ENCODE measurements at places on chromosomes 3 and 15.

DNA sequence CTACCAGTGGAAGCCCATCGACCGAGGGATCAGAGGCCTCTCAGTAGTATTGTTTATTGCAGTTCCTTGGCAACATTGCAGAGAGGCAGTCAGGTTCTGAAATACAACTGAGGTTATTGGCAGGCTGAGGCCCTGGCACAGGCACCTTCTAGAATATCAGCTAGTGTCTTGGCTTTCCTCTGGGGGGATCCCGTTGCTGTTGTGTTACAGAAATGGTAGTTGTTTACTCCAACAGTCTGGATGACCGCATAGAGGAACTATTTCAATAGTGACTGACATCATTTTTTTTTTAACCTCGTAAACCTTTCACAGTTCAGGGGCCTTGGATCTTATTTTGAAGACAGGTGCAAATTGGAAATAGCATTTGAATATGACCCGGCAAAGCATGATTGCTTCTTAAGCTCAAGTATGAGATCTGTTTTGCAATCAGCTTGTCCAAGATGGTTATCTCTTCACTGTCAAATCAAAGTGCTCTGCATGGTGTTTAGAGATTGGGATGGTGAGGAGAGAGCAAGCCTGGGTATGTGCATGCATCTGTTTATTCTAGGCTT lies 63.9 kb downstream of the PGPEP1L start:
- DNase-seq = no peak

DNA sequence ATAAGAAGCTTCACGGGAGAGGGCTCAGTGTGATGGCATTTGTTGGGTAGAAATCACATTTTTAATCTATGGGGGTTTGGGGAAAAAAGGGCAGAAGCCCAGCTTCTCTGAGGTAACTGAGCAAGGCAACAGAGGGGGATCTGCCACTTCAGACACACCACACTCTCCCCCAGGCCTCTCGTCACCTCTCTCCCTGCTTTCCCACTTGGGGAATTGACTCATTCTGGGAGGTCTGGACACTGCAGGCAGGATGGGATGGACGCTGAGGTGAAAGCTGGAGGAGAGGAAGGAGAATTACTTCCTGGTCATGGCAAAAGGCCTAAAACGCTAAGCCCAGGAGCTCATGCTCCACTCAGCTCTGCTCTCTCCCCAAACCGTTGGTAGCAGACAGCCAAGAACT lies 33.2 kb downstream of the MYO5C start:
- no peak for DNase-seq

DNA sequence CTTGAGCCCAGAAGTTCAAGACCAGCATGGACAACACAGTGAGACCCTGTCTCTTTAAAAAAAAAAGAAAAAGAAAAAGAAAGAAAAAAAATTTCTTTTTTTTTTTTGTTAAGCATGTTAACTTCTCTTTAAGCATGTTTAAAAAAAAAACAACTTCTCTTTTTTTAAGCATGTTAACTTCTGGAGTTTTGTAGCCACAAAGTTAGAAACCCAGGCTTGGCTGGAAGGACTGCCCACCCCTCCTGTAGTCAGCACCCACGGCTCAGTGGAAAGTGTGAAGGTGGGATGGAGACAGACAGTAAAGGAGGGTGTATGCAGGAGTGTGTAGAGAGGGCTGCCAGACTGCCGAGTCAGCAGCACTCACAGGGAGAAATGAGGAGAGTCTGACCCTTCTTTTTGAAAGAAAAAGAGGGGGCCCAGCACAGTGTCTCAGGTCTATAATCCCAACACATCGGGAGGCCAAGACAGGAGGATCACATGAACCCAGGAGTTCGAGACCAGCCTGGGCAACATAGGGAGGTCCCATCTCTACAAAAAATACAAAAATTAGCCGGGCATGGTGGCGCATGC lies 33.2 kb downstream of the GOLGA8S start:
- DNase-seq = no peak

DNA sequence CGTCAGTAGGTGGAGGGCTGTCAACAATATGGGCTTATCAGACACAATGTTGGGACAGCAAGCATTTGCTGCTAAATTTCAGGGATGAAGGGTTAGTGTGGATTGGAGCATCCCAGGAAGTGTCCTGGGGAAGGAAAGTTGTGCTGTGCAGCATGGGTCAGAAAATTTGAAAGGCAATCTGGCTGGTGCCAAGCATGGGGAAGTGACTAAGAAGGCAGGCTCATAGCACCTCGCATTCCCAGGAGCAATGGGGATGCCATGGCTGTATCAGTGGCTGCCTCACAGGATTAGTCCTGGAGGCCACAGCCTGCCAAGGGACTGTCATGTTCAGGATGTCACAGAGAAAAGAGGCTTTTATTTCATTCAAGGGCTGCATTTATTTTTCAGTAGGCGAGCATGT lies 322.4 kb upstream of the TRIM42 start:
- no peak for DNase-seq

DNA sequence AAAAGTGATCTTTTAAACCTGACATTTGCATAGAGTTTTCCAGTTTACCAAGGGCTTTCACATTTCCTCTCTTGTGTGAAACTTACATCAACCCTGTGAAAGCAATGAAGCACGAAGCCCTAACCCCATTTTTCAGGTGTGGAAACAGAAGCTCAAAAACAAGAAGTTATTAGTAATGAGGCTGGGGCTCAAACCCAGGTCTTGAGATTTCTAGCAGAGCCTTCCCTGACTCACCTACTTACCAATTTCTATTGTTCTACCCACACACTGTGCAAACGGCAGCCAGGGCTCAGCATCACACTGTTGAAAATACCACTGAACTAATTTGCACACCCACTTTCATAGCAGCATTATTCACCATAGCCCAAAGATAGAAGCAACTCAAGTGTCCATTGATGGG lies 117.8 kb upstream of the IGF1R start:
- no peak for DNase-seq

- DNase-seq = no peak
These were observed 140.9 kb upstream of the ROPN1 start for GRCh38 chr3:124132813-124133212.

DNA sequence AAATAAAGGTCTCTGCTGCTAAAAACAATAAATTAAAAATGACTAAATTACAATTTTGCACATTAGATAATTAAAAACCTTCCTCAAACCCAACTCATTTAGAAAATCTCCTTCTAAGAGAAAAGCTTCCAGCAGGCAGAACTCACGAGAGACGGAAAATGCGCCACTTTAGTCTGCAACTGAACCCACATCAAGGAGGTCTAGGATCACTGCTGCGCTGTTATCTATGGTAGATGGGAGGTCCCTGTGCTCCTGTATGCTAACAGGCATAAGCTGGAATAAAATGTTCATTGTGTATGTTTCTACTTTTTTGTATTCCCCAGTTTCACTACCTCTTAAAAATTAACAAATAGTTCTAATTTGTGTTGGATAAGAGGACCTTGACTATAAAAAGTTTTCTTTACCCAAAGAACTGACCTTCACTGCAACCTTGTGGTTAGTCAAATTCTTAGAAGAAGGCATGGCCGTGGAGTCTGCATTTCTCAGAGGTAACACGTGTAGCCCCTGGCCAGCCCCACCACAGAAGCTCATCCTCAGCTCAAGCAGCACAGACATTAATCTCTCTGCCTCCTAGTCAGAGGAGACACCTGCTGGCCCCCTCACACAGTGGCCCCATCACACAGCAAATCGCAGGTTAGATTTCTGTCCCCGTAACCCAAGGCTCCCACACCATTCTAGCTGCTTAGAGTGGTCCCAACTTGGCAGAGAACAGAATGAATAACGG lies 22.3 kb downstream of the STIMATE start:
- no peak for DNase-seq

DNA sequence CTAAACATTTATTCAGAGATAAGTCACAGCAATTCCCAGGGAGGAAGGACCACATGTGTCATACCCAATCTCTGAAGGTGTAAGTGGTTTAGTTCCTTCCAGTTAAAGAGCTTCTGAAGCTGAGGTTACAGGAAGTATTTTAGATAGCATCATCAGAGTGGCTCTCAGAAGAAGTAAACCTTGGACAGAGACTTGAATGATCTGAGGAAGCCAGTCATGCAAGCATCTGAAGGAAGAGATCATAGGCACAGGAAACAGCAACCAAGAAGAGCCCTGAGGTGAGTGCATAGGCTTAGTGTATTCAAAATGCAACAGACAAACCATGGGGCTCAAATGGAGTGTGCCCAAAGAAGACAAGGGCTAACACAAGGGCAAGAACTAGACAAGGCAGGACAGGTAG lies 210.3 kb downstream of the ULK4 start:
- DNase-seq = no peak

DNA sequence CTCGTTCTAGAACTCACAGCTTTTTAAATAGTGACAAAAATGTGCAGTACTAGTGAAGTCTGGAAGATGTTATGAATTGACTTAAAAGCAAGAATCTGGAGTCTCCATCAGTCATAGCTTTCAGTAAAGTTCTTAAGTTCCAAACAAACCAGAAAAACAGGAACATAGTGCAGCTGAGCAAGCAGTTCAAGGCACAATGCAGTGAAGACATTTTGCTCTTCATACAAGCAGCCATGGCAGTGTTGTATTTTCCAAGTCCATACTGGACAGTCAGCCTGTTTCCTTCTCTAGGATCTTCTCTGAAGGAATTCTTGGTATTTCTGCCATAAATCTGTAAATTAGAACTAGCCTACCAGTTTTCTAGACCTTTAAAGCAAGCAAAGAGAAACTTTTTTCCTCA lies 90.5 kb downstream of the LRRC28 start:
- no peak for DNase-seq

DNA sequence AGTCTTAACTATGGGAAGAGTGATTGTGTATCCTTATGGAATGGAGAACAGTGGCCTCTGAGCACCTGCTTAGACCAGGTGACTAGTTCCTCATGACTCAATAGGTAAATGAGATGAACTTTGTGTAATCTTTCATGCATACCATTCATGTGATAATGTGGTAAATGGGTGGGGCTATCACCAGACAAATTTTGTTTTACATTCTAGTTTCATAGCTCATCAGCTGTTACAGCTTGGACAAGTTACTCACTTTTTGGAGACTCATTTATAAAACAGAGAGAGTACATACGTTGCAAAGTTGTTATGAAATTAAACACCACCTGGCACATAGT lies 103.7 kb upstream of the TGFBR2 start:
- DNase-seq = no peak

- DNase-seq = no peak
These were observed 41.7 kb upstream of the B3GNT5 start for GRCh38 chr3:183211352-183211751.

- DNase-seq = no peak
These were observed 192.8 kb upstream of the ROBO1 start for GRCh38 chr3:79960594-79960993.

DNA sequence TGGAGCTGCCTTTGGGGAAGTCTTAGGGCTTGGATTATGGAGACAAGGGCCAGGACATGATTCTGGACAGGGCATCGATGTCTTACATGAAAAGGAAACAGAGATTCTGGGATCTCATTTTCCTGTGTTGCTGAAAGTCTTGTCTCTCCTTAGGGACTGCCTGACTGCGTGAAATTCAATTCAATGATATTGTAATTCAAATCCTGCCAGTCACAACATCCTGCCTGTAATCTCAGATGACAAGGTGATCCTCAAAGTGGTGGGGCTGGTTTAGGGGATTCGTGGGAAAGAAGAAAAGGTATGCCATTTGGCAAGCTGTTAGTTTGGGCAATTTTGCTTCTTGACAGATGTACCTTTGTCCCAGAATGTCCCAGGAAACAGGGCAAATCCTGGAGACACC lies 129.1 kb downstream of the KBTBD8 start:
- no peak for DNase-seq

DNA sequence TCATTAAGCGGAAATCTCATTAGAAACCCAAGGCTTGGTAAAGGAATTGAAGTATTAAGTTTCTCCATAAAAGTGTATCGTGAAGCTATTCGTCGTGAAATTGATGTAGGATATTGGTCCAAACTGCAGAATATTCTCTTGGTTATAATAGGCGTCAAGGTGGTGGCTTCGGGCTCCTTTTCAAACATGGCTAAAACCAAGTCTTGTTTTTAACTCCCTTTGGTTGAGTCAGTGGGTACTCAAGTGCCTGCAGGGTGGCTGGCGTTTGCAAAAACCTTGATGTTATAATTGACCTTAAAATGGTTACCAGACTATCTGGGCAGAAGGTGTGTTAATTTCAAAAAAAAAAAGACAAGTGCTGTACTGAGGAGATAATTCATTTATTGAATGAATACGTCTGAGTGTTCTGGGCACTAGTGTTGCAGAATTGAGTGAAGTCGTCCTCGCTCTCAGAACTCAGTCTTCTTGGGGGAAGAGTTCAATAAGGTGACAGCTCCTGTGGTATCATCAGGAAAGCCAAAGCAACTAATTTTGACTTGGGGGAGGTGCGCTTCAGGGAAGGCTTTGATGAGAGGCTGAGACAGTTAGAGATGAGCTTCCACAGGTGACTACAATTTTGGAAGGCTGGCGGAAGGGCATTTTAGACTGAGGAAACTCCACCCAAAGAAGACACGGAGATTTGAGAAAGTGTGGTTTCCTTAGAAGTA lies 1.5 kb downstream of the UBE2Q2 start:
- no peak for DNase-seq

GRCh38 chr15:90396321-90396720 lies 8.3 kb downstream of the IQGAP1 start:
- DNase-seq = no peak

DNA sequence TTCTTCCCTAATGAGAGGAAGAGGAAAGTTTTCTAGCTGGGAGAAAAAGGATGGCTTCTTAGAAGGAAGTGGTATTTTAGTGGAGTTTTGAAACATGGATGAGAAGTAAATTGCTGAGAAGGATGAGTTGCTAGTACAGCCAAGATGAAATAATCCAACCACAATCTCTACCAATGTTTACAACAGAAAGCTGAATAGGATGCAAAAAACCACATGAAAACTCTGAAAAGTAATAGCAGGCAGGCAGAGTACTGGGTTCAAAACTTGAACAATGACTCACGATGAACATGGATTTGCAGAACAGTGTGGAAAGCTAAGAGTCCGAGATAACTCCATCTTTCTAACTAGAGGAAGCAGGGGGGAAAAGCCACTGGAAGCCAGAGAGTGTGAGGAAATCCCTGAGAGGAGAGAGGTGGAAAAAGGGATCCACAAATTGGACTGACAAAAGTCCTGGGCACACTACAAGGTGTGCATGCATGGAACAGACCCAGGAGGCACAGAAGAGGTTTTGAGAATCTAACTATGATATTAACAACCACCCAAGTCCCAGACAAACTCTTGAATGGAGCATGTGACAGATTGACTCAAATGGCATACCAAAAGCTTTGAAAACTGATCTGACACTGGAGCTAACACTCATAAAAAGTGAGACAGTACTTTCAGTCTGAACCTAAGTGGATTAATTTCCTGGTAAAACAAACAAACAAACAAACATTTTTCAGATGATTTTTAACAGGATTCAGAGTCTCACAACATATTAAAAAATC lies 76.7 kb downstream of the ST6GAL1 start:
- no peak for DNase-seq

- DNase-seq = no peak
These were observed 43.8 kb upstream of the SLC25A26 start for GRCh38 chr3:66177026-66177425.

DNA sequence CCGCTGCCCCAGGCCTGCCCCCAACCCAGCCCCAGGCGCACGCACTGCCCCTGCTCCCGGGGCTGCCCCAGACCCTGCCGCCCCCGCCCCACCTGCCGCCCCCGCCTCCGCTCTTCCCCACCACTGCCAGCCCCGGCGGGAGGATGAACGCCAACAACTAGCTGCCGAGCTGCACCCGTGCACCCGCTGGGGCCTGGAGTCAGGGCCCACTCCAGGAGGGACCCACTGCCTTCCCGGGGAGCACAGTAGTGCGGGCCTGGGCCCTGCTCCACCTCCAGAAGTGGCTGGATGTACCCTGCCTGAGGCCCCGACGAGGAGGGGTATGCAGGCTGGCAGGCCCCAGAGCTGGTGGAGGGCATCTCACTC lies 10.9 kb downstream of the ZBTB47 start:
- DNase-seq = no peak
